ENCODE measurements at places on chromosomes 7 and 10.

DNA sequence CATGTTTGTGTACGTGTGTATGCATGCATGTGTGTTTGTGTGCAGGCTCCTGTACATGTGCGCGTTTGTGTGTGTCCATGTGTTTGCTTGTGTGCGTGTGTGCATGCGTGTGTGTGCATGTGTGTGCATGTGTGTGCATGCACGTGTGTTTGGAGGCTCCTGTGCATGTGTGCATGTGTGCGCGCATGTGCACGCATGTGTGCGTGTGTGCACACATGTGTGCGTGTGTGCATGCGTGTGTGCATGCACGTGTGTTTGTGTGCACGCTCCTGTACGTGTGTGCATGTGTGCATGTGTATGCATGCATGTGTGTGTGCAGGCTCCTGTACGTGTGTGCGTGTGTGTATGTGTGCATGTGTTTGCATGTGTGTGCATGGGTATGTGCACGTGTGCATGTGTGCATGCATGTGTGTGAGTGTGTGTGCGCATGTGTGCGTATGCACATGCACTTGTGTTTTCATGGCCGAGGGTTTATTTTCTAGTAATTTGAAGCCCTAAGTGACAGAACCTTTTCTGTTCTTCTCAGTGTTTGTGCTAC lies 59.2 kb downstream of the INPP5A start:
- DNase-seq: no peak

GRCh38 chr7:80870813-80871212 lies 48.0 kb downstream of the SEMA3C start:
- no peak for DNase-seq

DNA sequence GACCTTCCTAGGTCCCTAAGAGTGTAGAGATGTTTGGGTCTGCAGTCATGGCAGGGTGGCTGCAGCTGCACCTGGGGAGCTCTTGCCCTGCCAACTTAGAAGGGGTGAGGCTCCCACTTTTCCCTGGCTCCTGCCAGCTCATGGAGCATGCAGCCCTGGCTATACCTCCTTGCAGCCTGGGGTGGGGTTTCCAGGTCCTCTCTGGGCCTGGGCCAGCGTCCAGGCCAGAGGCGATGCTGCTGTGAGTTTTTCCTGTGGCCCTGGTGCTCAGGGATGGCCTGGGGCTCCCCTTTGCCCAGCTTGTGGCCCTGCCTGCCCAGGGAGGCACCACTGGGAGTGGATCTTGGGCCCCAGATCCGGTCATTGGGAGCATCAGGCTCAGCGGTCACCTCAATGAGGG lies 109.8 kb upstream of the FAM180A start:
- DNase-seq: no peak

GRCh38 chr7:128020159-128020558 lies 11.1 kb downstream of the LRRC4 start:
- no peak for DNase-seq

DNA sequence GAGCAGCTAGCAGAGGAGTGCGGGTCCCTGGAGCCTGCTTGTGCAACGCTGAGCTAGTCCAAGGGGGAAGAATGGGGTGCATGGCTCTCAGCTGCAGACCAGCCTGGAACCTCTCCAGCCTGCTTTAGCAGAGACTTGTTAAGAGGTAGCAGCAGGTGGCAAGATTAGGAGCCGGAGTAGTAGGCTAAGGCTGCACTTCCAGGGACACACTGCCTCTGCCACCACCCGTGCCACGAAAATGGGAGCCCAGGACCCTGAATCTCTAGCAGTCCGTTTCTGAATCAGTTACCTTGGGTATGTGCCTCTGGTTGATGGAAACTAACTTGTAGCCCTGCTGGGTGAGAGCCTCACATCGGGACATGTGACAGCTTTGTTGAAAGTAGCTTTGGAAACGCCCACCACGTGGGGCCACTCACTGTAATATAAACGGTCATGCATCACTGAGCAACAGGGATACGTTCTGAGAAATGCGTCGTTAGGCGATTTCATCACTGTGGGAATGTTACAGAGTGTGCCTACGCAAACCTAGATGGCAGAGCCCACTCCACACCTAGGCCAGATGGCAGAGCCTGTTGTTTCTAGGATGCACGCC lies 25.9 kb downstream of the HTRA1 start:
- peak; percentile 13 for DNase-seq

GRCh38 chr7:155669717-155670505 lies 25.4 kb downstream of the RBM33 start:
- no peak for DNase-seq

- DNase-seq: no peak
These were observed 81.9 kb downstream of the BUB3 start for GRCh38 chr10:123236126-123236525.

DNA sequence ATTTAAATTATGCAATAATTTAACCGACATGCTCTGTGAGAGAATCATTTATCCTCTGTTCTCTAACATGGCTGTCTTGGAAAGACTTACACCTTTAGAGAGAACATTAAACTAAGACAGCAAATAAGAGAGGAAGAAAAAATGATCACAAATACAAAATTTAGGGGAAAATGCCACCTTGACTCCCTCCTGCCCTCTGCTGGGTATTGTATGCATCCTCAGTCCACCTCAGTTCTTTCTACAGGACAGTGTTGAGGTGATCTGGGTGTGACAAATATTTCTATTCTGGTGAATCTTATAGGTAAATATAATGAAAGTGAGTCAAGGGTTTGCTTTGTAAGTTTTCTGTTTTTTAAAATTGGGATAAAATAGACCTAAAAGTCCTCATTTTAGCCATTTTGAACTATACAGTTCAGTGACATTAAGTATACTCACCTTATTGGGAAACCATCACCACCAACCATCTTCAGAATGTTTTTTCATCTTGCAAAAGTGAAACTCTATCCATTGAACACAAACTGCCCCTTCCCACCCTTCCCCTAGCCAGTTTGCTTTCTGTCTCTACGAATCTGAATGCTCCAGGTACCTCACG lies 61.5 kb upstream of the ELMO1 start:
- DNase-seq: no peak

GRCh38 chr7:133584956-133585668 lies 332.2 kb downstream of the EXOC4 start:
- no peak for DNase-seq

- peak; percentile 65 for DNase-seq
These were observed 25.9 kb upstream of the YAE1 start for GRCh38 chr7:39540320-39540719.

DNA sequence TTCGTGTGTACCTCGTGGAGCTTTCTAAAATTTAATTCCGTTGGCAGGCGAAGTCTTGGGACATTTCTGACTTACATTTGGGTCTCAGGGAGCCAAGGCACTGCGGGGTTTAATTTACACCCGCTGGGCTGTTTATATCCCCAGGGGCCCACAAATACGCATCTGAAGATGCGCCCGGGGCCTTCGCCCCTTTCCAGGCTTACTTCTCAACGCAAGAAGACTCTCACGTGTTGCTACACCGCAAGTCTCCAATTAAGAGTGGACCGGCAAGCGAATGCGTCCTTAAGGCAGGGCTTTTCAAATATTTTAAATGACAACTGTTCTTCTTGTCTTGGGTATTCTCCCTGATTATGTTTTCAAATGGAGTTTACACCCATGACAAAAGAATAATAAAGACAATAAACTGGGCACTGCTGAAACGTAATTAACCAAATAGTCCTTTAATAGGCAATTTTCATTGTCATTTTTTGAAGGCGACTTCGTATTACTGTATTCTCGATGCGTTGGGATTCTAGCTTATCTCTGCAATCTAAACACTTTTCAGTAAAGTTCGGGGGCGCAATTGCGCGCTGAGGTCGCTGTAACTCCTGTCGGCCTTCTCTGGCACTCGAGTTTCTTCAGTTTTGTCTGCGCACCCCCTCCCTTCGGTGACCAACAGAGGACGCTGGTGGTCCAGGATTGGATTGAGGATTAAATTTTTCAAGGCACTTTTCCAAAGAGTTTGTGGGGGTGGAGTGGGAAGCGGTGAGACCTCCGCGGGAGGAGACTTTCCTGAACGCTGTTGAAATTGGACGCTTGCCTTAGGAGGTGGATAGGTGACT lies 837 bp upstream of the IGFBP3 start:
- peak; percentile 52 for DNase-seq

All from NCI-H748 treated with DMSO at 0.1 percent for 48 hours (cell line).